ENCODE measurements at places on chromosomes 12 and 14.
A peak's percentile ranks its signal among the peaks of the same experiment; 100 is the strongest.

DNA sequence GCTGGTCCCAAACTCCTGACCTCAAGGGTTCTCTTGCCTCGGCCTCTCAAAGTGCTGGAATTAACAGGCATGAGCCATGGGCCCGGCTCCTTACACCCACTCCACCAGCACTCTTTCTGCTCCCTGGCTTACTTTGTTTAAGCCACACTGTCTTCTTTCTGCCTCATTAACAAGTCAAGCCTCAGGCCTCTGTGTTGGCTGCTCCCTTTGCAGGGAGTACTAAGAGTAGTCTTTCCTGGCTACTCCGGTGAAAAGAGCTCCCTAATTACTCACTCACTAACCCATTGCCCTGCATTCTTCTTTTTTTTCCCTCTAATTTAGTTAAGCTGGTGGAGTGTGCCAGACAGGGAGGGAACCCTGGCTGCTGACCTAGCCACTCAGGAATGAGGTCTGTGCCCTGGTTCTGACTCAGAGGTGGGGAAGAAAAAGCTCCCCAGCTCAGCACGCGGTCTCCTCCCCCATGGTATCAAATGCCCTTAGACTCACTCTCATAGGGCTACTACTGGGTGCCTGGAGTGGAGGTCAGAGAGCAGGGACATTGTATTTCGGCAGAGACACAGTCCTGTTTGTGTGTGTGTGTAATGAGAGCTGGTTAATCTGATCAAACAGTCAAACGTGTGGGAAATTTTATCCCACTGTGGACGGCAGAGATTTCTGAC lies 19.8 kb downstream of the GALNT6 start:
- DNase-seq = peak; percentile 97

- peak; percentile 34 for DNase-seq
These were observed 242.0 kb downstream of the NEDD1 start for GRCh38 chr12:97148941-97149559.

DNA sequence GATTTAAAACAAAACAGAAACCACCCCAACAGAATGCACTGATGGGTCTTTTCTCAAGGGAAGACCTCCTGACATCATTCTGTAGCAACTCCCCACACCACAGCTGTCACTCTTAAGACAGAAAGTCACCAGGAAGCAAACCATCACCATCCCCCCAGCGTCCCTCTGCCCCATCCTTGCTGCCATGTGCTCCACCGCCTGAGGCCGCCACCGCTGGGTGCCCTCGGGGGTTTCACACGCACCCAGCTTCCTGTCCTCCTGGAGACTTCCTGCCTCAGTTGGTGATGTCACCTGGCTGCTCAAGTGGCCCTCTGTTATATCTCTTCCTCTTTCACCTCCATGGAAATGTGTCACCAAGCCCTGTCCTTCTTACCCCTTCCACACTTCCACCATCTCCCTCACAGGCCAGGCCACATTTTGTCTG lies 71.4 kb upstream of the GPR68 start:
- no peak for DNase-seq

DNA sequence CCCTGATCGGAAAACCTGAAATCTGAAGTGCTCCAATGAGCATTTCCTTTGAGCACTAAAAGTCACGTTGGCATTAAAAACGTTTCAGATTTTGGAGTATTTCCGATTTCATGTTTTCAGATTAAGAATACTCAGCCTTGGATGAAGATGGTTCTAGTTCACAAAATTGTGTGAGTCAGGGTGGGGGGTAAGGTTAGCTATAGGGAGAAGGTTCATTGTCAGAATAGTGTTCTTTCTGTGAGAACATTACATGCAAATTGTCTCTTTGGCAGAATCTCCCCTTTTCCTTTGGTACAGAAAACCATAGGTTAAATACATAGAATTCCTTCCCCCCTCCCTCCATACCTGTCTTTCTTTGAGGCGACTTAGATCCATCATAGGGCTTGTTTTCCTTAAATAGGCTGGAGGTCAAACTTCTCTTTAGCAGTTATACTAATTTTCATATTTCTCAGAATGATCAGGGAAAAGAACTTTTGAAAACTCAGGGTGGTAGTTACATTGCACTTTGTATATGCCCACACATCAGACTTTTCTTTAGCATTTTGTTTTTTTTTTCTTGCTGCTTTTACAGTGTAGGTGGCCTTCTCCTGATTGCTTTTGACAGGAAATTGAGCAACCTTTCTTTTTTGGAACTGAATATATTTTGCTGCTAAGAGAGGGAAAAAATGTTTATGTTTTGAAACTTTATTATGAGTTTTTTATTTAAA lies 503.5 kb downstream of the PCNX1 start:
- no peak for DNase-seq

- no peak for DNase-seq
These were observed 15.7 kb downstream of the DNAL1 start for GRCh38 chr14:73660511-73660910.

GRCh38 chr12:101777485-101777884 lies 38.2 kb upstream of the SYCP3 start:
- DNase-seq = no peak

DNA sequence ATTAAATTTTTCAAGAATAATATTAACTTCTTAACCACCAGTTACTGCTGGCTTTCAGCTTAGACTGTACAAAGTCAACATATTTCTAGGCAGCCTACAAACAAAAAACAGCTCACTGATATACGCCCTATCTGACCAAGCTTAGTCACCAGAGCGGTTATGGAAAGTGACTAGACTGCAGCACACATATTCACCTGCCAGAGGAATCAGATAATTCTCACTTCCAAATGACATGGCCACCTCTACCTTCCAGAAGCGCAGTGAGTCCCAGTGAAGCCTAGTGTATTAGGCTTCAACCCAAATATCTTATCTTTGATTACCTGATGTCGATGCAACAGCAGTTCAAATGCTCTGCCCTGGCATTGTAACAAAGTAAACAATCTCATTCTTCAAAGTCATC lies 8.5 kb downstream of the STXBP6 start:
- DNase-seq = no peak

DNA sequence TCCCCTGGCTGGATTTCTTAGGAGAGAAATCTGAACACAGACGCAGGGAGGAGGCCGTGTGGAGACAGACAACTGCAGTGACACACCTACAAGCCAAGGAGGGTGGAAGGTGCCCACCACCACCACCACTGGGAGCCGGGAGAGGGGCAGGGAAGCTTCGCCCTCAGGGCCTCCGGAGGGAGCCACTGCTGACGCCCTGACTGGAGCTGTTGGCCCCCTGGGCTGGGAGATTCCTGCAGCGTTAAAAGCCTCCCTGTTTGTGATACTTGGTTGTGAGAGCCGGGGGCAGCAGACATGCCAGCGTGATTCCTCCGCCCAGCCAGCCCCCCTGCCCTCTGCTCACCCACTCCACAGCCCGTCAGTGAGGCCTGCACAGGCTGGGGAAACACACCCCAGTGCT lies 72.0 kb downstream of the CHGA start:
- DNase-seq = no peak

GRCh38 chr14:100106250-100107112 lies 41.3 kb downstream of the EVL start:
- no peak for DNase-seq

- DNase-seq = peak; percentile 75
These were observed 74.3 kb downstream of the SUSD6 start for GRCh38 chr14:69685716-69686115.

DNA sequence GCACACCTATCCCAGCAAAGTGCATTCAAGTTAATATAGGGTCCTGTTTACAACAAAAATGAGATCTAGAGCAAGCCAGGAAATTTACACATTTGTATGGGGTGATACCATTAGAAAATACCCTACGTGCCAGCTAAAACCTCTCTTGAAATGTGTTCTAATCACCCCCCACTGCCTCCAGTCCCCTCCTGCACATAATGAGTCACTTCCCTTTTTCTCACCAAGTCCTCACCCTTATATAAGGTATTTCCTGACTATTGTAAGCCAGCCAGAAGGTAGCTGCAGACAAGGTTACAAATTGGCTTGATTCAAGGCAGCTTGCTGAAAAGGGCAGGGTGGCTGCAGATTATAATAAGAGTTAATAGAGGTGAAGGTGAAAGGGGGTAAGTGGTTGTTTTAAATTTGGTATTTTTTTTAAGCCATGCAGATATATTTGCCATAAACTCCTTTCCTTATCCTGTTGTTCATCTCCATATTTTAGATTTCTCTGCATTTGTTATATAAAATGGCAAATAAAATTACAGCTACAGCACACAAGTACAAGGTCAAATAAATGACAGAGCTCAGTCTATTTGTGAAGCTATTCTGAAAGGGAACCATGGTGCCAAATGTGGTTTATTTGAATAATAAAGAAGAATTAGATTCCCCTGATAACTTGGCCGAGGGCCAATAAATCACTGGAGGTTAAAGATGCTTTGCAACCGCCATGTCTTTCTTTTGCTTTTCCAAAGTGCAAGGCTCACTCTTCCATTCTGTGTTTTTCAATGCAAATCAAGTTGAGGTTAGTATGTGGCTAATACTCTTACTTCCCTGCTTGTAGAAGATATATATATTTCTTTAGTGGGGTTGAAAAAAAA lies 385.9 kb downstream of the EGLN3 start:
- peak; percentile 81 for DNase-seq

- peak; percentile 65 for DNase-seq
These were observed 123.1 kb downstream of the GALC start for GRCh38 chr14:87869619-87870583.

GRCh38 chr12:45304514-45305178 lies 88.8 kb downstream of the ANO6 start:
- DNase-seq = peak; percentile 47
